Upper lobe of right lung (tissue), 1 donor: ENCODE measurements at places on chromosomes 13 and 19.

DNA sequence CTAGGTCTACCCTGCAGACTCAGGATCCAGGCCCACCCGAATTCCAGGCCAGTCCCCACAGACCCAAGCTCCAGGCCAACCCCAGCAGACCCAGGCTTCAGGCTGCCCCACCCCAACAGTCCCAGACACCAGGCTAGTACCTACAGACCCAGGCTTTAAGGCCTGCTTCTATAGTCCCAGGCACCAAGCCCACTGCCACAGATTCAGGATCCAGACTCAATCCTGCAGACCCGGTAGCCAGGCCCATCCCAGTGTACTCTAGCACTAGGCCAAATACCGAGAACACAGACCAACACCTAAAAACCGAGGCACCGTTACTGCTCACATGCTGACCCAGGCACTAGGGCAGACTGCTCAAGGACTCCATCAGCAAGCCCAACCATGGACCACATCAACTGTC lies 862.3 kb downstream of the UQCRFS1 start:
- no peaks in the 10 kb centered on the region for H3K4me1 ChIP-seq
- no peaks in the 10 kb centered on the region for H3K27me3 ChIP-seq
- H3K4me3 ChIP-seq = no peak overlapping the region
- H3K27ac ChIP-seq = no peak overlapping the region

GRCh38 chr13:32267836-32268439 lies 47.2 kb downstream of the ZAR1L start:
- peaks cover 55% of the 10 kb centered on the region for H3K36me3 ChIP-seq
- H3K4me3 ChIP-seq = no peak overlapping the region
- H3K4me1 ChIP-seq = no peaks in the 10 kb centered on the region
- H3K27ac ChIP-seq = no peak overlapping the region

DNA sequence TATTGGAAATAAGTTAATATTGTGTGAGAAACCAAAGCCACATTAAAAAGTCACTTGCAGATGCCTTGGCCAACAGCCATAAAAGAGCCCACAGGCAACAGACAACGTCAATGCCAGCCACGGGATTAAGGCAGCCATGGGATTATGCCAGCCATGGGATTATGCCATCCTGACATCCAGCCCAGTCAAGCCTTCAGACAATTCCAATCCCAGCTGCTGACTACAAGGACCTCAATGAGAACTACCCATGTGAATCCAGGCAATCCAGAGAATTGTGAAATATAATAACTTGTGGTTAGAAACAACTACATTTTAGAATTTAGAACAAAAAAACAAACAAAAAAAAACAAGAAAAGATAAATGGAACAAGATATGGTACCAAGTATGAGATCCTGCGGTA lies 356.6 kb downstream of the EFNB2 start:
- H3K27me3 ChIP-seq = no peaks in the 10 kb centered on the region
- DNase-seq = no peak
- H3K4me1 ChIP-seq = no peaks in the 10 kb centered on the region
- no peak overlapping the region for H3K27ac ChIP-seq
- H3K4me3 ChIP-seq = no peak overlapping the region

- DNase-seq = peak; percentile 83
- peaks cover 19% of the 10 kb centered on the region for H3K36me3 ChIP-seq
- H3K4me1 ChIP-seq = peaks cover 73% of the 10 kb centered on the region
- H3K27ac ChIP-seq = peak overlapping the region; percentile 73
- peak overlapping the region; percentile 31 for H3K4me3 ChIP-seq
These were observed 26.5 kb downstream of the MPND start for GRCh38 chr19:4369888-4370260.

GRCh38 chr19:10431254-10431942 lies 11.1 kb downstream of the PDE4A start:
- H3K27ac ChIP-seq = peak overlapping the region; percentile 74
- no peaks in the 10 kb centered on the region for H3K27me3 ChIP-seq
- DNase-seq = peak; percentile 82
- peaks cover 29% of the 10 kb centered on the region for H3K4me1 ChIP-seq

DNA sequence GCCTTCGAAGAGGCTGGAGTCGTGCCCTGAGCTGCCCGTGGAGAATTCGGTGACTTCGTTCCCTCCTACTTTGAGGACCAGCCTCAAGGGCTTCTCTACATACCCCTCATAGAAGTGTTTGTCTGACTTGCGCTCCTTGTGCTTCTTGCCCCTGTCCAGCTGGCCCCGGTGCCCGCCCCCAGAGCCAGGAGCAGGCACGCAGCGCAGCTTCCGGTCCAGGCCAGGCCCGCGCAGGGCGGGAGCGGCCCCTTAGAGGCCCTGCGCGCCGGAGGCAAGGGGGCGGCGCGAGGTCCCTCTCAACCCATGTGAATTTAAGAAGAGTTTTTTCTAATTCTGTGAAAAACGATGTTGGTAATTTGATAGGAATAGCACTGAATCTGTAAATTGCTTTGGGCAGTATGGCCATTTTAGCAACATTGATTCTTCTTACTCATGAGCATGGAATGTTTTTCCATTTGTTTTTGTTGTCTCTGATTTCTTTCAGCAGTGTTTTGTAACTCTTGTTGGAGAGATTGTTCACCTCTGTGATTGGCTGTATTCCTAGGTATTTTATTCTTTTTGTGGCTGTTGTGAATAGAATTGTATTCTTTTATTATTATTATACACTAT lies 46.9 kb upstream of the SOX21 start:
- no peaks in the 10 kb centered on the region for H3K36me3 ChIP-seq
- no peak overlapping the region for H3K4me3 ChIP-seq
- no peaks in the 10 kb centered on the region for H3K27me3 ChIP-seq

- no peaks in the 10 kb centered on the region for H3K27me3 ChIP-seq
- no peaks in the 10 kb centered on the region for H3K4me1 ChIP-seq
- no peak overlapping the region for H3K4me3 ChIP-seq
- no peak overlapping the region for H3K27ac ChIP-seq
These were observed 1142.8 kb downstream of the PCDH9 start for GRCh38 chr13:66087269-66087710.

- no peaks in the 10 kb centered on the region for H3K4me1 ChIP-seq
- H3K36me3 ChIP-seq = peaks cover 84% of the 10 kb centered on the region
These were observed 33.4 kb downstream of the ALG5 start for GRCh38 chr13:36965767-36966166.

GRCh38 chr13:41405367-41405766 lies 52.0 kb upstream of the RGCC start:
- H3K36me3 ChIP-seq = no peaks in the 10 kb centered on the region
- no peak overlapping the region for H3K27ac ChIP-seq
- no peaks in the 10 kb centered on the region for H3K4me1 ChIP-seq
- H3K4me3 ChIP-seq = no peak overlapping the region
- DNase-seq = no peak

DNA sequence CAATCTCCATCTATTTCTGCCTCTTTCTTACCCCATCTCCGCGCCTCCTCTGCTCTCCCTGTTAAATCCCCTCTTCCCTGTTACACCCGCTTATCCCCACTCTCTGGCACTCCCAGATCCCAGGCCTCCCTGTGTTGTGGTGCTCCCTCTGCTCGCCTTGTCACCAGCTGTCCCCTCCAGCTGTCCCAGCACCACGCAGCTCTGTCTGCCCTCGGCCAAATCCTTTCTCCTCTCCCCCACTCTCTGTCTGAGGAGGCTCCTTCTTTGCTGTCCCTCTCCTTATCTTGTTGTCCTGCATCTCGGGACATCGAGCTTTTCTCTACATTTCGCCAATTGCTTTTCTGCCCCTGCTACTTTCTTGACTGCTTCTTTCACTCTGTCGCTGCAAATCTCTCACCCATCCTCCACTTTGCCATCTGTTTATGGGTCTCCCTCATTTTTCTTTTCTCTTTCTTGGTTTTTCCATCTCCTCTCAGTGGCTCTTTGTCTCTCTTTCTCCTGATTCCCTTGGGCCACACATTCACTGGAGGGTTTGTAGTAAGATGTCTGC lies 941 bp downstream of the ZNF160 start:
- DNase-seq = no peak
- H3K4me1 ChIP-seq = peaks cover 13% of the 10 kb centered on the region
- no peaks in the 10 kb centered on the region for H3K27me3 ChIP-seq
- H3K27ac ChIP-seq = peak overlapping the region; percentile 93
- H3K36me3 ChIP-seq = peaks cover 9% of the 10 kb centered on the region
- H3K4me3 ChIP-seq = peak overlapping the region; percentile 96

DNA sequence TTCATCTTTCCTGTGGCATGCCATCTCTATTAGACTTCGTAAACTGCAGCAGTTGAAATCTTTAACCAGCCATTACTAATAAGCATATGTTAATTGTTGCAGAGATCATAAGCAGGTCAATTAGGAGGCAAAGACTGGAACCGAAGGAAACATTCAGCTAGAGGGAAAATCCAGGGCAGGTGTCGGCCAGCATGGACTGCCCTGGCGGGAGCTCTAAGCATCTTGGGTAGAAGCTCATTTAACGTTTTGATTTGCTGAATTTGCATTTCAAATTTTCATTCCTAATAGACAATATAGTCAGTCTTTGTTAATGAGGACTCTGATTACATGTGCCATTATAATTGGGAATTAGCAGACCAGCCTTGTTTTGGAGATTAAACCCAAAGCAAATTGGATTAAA lies 238.6 kb downstream of the POU4F1 start:
- no peaks in the 10 kb centered on the region for H3K27me3 ChIP-seq
- no peak overlapping the region for H3K4me3 ChIP-seq
- no peaks in the 10 kb centered on the region for H3K4me1 ChIP-seq
- H3K27ac ChIP-seq = no peak overlapping the region
- no peaks in the 10 kb centered on the region for H3K36me3 ChIP-seq

- no peaks in the 10 kb centered on the region for H3K27me3 ChIP-seq
- H3K36me3 ChIP-seq = no peaks in the 10 kb centered on the region
- H3K4me1 ChIP-seq = no peaks in the 10 kb centered on the region
- H3K4me3 ChIP-seq = no peak overlapping the region
- H3K27ac ChIP-seq = no peak overlapping the region
- DNase-seq = no peak
These were observed 373.2 kb downstream of the LMO7 start for GRCh38 chr13:76009267-76009890.

GRCh38 chr19:32735936-32736335 lies 16.4 kb downstream of the TDRD12 start:
- H3K27me3 ChIP-seq = no peaks in the 10 kb centered on the region
- no peak for DNase-seq
- no peaks in the 10 kb centered on the region for H3K4me1 ChIP-seq
- H3K4me3 ChIP-seq = no peak overlapping the region
- H3K27ac ChIP-seq = no peak overlapping the region
- H3K36me3 ChIP-seq = no peaks in the 10 kb centered on the region

- H3K27ac ChIP-seq = no peak overlapping the region
- H3K27me3 ChIP-seq = no peaks in the 10 kb centered on the region
- no peaks in the 10 kb centered on the region for H3K36me3 ChIP-seq
- no peak for DNase-seq
- peak overlapping the region; percentile 32 for H3K4me3 ChIP-seq
These were observed 57.9 kb upstream of the C1QTNF9 start for GRCh38 chr13:24251525-24251924.

DNA sequence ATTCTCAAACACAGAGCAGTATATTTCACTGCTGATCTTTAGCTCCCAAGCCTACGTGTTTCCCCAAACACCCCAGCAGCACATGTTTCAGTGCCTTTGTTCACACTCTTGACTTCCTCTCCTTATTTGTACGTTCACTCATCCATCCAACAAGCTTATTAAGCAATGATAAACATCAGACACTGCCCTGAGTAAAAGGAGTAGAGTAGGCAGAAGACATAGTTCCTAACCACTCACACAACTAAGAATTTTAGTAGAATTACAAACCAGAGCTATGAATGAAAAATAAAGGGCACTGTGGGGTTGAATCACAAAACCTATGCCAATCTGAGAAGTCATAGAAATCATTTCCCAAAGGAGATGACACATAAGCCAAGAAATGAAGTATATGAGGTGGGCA lies 213.5 kb downstream of the DIAPH3 start:
- H3K27ac ChIP-seq = no peak overlapping the region
- H3K4me1 ChIP-seq = no peaks in the 10 kb centered on the region
- H3K36me3 ChIP-seq = no peaks in the 10 kb centered on the region
- no peak overlapping the region for H3K4me3 ChIP-seq
- no peaks in the 10 kb centered on the region for H3K27me3 ChIP-seq

- H3K4me1 ChIP-seq = peaks cover 8% of the 10 kb centered on the region
- H3K36me3 ChIP-seq = no peaks in the 10 kb centered on the region
- H3K4me3 ChIP-seq = no peak overlapping the region
- no peak for DNase-seq
These were observed 37.5 kb upstream of the POMP start for GRCh38 chr13:28621449-28621848.

- H3K4me3 ChIP-seq = no peak overlapping the region
- DNase-seq = peak; percentile 87
- no peak overlapping the region for H3K27ac ChIP-seq
- no peaks in the 10 kb centered on the region for H3K36me3 ChIP-seq
- peaks cover 19% of the 10 kb centered on the region for H3K4me1 ChIP-seq
These were observed 25.7 kb downstream of the SLC8A2 start for GRCh38 chr19:47445937-47446402.

GRCh38 chr13:95030821-95031343 lies 270.4 kb downstream of the ABCC4 start:
- DNase-seq = no peak
- peaks cover 9% of the 10 kb centered on the region for H3K36me3 ChIP-seq
- H3K4me1 ChIP-seq = no peaks in the 10 kb centered on the region
- H3K4me3 ChIP-seq = no peak overlapping the region

DNA sequence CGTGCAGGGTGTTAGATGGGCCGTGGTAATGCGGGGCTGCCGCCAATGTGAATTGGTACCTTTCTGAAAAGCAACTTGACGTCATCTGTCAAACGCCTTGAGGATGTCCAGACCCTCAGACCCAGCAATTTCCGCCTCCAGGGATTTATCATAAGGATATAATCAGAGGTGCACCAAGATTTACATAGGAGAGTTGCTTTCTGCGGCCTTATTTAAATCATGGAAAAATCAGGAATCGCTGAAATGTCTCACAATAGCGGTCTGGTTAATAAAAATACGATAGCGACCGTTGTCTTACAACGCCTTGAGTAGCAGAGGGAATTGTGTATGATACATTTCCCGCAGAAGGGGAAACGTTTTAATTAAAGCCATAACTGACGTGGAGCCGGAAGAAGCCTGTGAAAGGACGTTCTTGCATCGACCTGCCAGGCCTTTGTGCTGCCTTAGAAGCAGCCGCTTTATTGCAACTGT lies 32.3 kb upstream of the NDUFS7 start:
- no peaks in the 10 kb centered on the region for H3K36me3 ChIP-seq
- H3K27me3 ChIP-seq = no peaks in the 10 kb centered on the region
- H3K27ac ChIP-seq = no peak overlapping the region
- H3K4me3 ChIP-seq = no peak overlapping the region
- H3K4me1 ChIP-seq = peaks cover 7% of the 10 kb centered on the region

GRCh38 chr19:16266586-16266942 lies 58.1 kb upstream of the KLF2 start:
- H3K4me1 ChIP-seq = peaks cover 18% of the 10 kb centered on the region
- no peaks in the 10 kb centered on the region for H3K36me3 ChIP-seq
- no peak overlapping the region for H3K27ac ChIP-seq
- DNase-seq = no peak
